Osteocyte (in vitro differentiated cells): ENCODE measurements at places on chromosomes 4 and X. TPM values are rescaled to one million over a fixed set of nuclear protein-coding genes. Genes with fewer than 3 reads are reported as not detected.
A peak's percentile ranks its signal among the peaks of the same experiment; 100 is the strongest.

GRCh38 chrX:153527208-153527607 lies 9.8 kb downstream of the ATP2B3 start:
- no peaks in the 10 kb centered on the region for H3K36me3 ChIP-seq
- H3K4me1 ChIP-seq = no peaks in the 10 kb centered on the region
- no peak for DNase-seq
- H3K27me3 ChIP-seq = peaks cover 11% of the 10 kb centered on the region
- H3K4me3 ChIP-seq = no peak overlapping the region
- H3K27ac ChIP-seq = no peak overlapping the region

GRCh38 chrX:136735601-136736000 lies 45.1 kb downstream of the ARHGEF6 start:
- no peaks in the 10 kb centered on the region for H3K27me3 ChIP-seq
- no peak overlapping the region for H3K4me3 ChIP-seq
- H3K4me1 ChIP-seq = no peaks in the 10 kb centered on the region
- peaks cover 3% of the 10 kb centered on the region for H3K36me3 ChIP-seq

The AKAP17A gene
- 43.6 and 48.7 TPM in 2 replicates for total RNA-seq

DNA sequence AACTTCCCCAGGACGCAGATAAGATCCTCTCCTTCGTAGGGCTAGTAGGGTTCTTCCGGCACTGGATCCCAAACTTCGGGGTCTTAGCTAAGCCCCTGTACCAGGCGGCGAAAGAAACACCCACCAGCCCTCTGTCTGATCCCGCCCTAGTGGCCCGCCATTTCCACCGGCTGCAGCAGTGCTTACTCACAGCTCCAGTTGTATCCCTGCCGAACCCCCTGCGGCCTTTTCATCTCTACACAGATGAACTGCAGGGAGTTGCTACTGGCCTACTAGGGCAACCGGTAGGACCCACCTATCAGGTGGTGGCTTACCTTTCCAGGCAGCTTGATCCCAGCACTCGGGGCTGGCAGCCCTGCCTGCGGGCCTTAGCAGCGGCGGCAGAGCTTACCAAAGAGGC lies 961.2 kb downstream of the RPA4 start:
- H3K27ac ChIP-seq = no peak overlapping the region
- no peaks in the 10 kb centered on the region for H3K27me3 ChIP-seq
- H3K36me3 ChIP-seq = no peaks in the 10 kb centered on the region

- H3K27ac ChIP-seq = peak overlapping the region; percentile 97
- H3K36me3 ChIP-seq = peaks cover 70% of the 10 kb centered on the region
- H3K4me1 ChIP-seq = peaks cover 61% of the 10 kb centered on the region
- DNase-seq = no peak
- H3K27me3 ChIP-seq = no peaks in the 10 kb centered on the region
These were observed 60.1 kb downstream of the SEPTIN11 start for GRCh38 chr4:77009511-77010115.

GRCh38 chr4:103497692-103498091 lies 222.1 kb downstream of the TACR3 start:
- H3K4me1 ChIP-seq = peaks cover 2% of the 10 kb centered on the region
- no peak for DNase-seq
- no peaks in the 10 kb centered on the region for H3K36me3 ChIP-seq
- H3K27ac ChIP-seq = no peak overlapping the region
- no peak overlapping the region for H3K4me3 ChIP-seq

DNA sequence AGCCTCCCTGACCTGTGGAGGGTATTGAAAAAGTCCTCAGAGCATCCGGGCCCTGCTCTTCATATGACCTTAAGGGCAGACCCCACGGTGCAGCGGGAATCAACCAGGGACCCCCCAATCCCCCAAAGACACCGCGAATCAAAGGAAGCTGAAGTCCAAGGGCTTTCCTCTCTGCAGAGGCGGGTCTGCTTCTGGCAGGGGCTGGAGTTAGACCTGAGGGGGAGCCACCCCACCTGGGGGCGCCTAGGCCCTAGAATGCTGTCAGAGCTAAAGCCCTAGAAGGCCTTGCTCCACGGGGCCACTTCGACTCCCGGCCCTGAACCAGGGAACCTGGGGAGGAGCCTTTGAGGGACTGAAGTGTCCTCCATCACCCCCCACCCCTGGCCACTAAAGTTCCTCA lies 2.8 kb upstream of the HAUS7 start:
- H3K27ac ChIP-seq = peak overlapping the region; percentile 40
- no peak overlapping the region for H3K4me3 ChIP-seq
- H3K27me3 ChIP-seq = no peaks in the 10 kb centered on the region
- no peak for DNase-seq
- H3K36me3 ChIP-seq = no peaks in the 10 kb centered on the region

DNA sequence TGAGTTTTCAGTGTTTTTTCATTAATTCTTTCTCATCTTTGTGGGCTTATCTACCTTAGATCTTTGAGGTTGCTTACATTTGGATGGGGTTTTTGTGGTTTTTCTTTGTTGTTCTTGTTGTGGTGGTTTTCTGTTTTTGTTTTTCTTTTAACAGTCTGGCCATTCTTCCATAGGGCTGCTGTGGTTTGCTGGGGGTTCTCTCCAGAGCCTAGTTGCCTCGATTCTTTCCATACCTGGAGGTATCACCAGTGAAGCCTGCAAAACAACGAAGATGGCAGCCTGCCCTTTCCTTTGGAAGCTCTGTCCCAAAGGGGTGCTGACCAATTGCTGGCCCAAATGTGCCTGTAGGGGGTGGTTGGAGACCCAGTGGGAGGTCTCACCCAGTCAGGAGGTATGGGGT lies 168.6 kb upstream of the CLNK start:
- H3K36me3 ChIP-seq = no peaks in the 10 kb centered on the region
- H3K4me3 ChIP-seq = no peak overlapping the region
- no peaks in the 10 kb centered on the region for H3K4me1 ChIP-seq
- no peak for DNase-seq

GRCh38 chrX:16138108-16138427 lies 14.7 kb downstream of the GRPR start:
- no peak overlapping the region for H3K4me3 ChIP-seq
- H3K36me3 ChIP-seq = no peaks in the 10 kb centered on the region
- no peak for DNase-seq
- no peak overlapping the region for H3K27ac ChIP-seq
- H3K4me1 ChIP-seq = peaks cover 3% of the 10 kb centered on the region

- peaks cover 7% of the 10 kb centered on the region for H3K4me1 ChIP-seq
- no peak for DNase-seq
- H3K36me3 ChIP-seq = no peaks in the 10 kb centered on the region
These were observed at the start of gene HSPA4L for GRCh38 chr4:127782275-127783025. HSPA4L (plus strand) TSS chr4:127782322; CDS start chr4:127782551, 229 bp downstream.

- DNase-seq = no peak
- H3K27ac ChIP-seq = no peak overlapping the region
- H3K36me3 ChIP-seq = no peaks in the 10 kb centered on the region
- H3K4me3 ChIP-seq = no peak overlapping the region
- no peaks in the 10 kb centered on the region for H3K4me1 ChIP-seq
These were observed 232.8 kb upstream of the RASGEF1B start for GRCh38 chr4:81704461-81704860.
